ENCODE measurements at places on chromosomes 12 and 14.

GRCh38 chr12:131732-132495 lies 65.3 kb downstream of the IQSEC3 start:
- DNase-seq, result no peak

DNA sequence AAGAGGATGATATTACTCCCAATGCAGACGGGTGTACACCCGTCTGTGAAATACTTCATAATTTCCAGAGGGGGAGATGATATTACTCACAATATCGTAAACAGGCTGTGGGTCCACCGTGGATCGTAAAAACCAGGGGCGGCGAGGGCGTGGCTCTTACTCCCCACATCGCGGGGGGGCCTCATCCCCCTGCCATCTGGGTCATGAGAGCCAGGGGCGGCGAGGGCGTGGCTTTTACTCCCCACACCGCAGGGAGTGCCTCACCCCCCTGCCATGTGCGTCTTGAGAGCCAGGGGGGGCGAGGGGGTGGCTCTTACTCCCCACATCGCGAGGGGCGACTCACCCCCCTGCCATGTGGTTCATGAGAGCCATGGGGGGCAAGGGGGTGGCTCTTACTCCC lies 86.2 kb upstream of the GNG2 start:
- no peak for DNase-seq

DNA sequence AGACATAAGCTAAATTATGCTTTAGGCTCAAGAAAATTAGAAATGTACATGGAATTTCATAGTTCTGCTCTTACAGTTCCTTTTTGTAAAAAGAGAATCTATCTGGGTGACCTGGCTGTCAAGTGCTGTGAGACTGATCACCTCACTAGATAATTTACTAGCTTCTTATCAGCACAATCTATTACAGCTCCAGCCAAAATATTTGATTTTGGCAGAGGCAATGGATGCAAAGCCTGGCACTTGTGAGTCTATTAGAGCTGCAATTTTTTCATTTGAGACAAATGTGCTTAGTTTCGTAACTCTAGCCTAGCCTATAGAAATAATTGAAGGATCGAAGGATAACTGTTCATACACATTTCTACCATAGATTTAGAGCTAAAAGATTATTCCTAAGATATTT lies 927.5 kb downstream of the SLC6A15 start:
- no peak for DNase-seq

GRCh38 chr14:35944847-35945246 lies 118.7 kb downstream of the BRMS1L start:
- DNase-seq, result no peak

- DNase-seq, result no peak
Observed at GRCh38 chr12:2937500-2937899, 21.7 kb upstream of the TEAD4 start.

Measured in AG09319 (cell line).